ENCODE measurements at places on chromosomes 5 and 9. TPM values are rescaled to one million over a fixed set of nuclear protein-coding genes. Genes with fewer than 3 reads are reported as not detected.
A peak's percentile ranks its signal among the peaks of the same experiment; 100 is the strongest.

DNA sequence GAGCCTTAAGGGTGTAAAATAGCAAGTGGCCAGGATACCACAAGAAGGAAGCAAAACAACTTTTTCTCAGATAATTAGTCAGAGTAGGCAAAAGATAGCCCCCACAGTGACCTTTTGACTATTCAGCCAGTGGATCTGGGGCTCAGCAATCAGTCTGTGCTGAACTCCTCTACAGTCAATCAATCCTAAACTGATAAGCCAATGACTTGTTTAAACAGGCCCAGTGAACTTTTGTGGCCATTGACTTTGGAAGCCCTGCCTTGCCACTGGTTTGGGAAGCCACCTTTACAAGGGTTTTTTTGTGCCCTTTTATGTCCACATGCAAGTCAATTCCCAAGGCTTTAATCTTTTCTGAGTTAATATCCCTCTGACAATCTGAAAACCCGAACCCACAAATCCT is 1565.0 kb upstream of the WWC1 start:
- DNase-seq, result no peak

DNA sequence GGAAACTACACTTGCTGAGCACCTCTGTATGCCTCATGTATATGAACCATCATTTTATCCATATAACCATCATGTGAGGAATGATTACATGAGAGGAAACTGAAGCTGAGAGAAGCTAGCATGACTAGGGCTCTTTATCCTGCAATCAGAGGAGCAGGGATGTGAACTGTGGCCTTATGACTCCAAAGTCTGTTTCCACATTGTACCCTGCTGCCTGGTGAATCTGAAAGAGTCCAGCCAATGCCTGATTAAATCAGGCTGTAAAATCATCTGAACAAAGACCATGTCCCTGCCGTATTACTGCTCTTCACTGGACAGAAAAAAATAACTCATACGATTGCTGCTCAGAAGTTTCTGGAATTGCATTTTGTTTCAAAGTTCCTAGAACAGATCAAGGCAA is 67.0 kb downstream of the LPAR1 start:
- DNase-seq, result no peak

- DNase-seq, result no peak
Observed at GRCh38 chr9:29659014-29659413, 2085.7 kb upstream of the C9orf72 start.

GRCh38 chr9:33264003-33264472 is 470 bp downstream of the BAG1 start:
- DNase-seq, result peak; percentile 83

DNA sequence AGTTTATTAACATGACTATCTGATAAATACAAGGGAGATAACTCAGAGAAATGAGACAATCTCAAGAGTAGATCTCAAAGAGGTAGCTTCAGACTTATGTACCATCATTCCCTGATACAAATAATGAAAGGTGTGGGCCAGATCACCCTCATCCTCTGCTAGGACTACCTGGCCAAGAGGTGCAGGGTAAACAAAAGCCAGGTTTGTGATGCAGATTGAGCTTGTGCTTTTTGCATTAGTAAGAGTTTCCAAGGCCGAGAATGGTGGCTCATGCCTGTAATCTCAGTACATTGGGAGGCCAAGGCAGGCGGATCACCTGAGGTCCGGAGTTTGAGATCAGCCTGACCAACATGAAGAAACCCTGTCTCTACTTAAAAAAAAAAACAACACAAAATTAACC is 8.9 kb upstream of the SPIN1 start:
- no peak for DNase-seq

DNA sequence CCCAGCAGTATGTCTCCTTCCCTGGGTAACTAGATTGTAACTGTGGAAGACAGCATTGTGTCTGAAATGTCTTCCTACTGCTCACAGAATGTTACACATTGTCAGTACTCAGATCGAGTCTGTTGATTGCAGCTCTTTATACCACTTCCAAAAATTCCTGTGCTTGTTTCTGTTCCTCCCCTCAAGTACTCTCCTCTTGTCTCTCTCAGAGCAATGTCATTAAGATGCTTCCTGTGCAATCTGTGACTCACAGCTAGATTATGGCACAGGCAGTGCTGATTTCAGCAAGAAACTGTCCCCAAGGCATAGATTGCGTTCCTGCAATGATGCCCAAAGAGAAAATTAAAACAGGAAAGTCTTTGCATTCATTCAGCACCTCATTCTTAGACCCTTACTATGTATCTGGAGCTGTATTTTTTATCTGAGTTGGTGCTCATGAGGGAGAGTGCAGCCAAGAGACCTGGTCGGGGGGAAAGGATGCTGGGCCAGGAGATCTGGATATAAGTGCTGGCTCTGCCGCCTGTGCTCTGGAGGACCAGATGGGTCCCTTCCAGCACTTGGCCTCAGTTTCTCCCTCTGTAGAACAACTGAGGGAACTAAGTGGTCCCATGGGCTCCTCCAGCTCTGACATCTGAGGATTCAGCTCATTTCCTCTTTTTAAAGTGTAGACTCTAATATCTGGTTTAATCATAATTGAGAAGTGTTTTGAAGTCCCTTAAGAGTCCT is 40.8 kb upstream of the GNPDA1 start:
- no peak for DNase-seq

GRCh38 chr9:133881671-133882381 is 110.3 kb downstream of the VAV2 start:
- DNase-seq, result no peak

DNA sequence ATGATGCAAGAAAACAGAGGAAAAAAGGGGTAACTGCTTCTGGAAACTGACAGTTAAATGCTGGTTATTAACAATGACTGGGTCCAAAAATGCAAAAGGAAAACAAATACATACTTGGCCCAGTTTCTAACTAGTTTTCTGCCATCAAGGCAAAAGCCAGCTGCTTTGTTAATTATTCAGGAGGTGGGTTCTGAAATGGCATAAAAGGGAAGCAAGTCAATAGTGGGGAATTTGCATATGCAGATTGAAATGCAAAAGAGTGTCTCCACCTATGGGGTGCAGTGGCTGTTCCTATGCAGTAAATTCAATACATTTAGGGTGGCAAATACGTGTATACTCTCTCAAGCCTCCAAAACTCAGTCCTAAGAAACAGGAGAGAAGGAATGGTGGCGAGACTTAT is 33.4 kb downstream of the BARHL1 start:
- no peak for DNase-seq

DNA sequence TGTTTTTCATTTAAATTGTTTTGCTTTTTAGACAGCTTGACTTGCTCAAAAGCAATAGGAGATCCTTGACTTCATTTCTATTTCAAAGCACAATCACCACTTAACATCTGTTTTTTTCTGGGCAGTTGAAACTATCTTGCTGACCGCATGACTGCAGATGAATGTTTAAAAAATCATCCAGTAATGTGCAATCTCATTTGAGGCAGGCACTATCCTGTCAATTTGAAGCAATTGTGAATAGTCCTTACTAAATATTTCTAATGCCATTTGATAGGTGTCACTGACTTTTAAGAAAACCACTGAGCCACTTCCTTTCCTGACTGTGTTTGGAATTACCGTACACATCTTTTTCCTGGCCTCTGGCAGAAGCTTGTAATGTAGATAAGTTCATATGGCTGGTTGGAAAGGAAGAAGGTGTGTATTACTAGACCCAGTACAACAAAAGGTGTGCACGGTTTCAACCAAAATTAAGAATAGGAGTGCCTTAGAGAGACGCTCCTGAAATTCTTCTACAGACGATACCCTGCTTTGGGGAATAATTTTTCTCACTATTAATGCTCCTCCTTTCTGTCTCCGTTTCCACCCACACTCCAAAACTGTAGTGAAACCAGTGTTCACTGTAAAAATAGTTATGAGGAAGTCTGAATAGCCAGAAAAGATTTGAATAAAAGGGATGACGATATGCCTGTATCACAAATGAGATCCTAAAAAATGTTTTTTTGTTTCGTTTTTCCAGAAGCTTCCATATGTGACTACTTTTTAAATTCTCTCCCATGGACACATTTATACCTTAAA is 136.7 kb upstream of the MOCS2 start:
- DNase-seq, result no peak

- DNase-seq, result no peak
Observed at GRCh38 chr5:113757508-113757907, 244.0 kb downstream of the YTHDC2 start.

DNA sequence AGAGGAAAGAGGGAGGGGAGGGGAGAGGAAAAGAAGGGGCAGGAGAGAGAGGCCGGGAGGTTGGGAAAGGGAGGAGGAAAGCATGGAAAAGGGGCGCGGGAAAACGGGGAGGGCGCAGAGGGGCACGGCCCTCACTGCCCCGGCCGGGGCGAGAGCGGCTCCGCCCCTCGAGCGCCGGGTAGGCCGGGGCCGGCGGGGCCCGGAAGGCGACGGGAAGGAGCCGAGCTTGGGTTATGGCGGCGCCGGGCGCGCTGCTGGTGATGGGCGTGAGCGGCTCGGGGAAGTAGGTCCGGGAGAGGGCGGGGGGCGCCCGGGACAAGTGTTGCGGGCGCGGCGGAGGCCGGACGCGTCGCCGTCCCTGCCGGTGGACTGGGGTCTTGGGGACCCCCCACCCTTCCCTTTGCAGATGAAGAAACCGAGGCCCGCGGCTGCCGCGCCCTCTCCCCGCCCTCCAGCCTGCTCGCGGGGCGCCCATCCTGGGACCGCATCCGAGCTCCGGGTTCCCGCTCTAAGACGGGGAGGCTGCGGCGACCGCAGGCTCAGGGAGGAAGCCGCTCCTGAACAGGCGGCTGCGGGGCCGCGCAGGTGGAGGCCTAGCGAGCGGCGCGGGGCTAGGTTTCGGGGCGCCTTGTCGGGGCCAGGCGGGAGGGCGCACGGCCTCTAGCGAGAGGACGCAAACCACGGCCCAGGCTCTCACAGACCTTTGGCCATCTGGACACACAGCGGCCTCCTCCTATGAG is at the start of gene IDNK:
Gene IDNK (plus strand): TSS at position 205 of the 740 bp plus-strand sequence. CDS start 29 bp downstream, at position 234.
- peak; percentile 78 for DNase-seq

- DNase-seq, result no peak
Observed at GRCh38 chr5:23506329-23507236, 826 bp upstream of the PRDM9 start.

DNA sequence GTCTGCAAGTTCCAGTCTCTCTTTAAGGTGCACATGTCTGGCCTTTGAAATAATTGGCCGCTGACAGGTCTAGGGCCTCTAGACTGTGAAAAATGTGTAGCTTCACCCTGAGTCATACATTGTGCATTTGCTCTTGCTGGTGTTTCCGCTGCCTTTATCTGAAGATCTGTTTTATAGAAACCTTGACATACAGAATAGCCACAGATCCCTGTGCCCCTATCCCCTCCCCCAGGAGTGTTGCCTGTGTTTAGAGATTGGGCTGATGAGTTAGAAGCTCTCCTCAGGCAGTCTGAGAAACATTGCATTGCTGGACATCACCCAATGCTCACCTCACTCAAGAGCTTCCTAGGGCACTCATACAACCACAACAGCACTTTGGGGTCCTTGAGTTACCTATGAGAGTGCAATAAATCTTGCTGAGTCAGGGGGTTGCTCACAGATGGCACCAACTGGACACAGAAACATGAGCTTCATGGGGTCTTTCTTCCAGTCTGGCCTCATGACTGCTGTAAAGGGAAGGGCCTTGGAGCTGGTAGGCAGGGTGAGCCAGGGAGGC is 3.8 kb upstream of the ZNF782 start:
- no peak for DNase-seq

DNA sequence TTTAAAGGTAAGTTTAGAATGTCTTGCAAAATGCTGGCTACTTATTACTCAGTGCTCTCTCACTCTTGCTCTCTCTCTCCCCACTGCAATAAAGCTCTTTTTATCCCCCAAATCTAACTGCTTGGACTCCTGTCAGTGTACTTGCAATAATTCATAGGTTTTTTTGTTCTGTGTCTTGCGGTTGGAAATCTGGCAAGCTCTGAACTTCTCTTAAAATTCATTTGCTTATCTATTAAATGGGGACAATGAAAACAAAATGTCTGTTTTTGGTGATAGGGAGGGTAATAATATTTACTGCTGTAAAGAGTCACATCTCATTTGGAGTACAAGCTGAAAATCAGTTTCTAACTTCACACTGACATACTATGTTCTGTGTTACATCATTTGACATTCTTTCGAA is 18.7 kb upstream of the OR13D1 start:
- DNase-seq, result no peak

- no peak for DNase-seq
Observed at GRCh38 chr9:79129865-79130480, 441.8 kb upstream of the TLE4 start.

GRCh38 chr5:525916-526315 is 1.7 kb upstream of the SLC9A3 start:
- DNase-seq, result no peak

- DNase-seq, result no peak
Observed at GRCh38 chr5:96065685-96066385, 104.2 kb upstream of the ELL2 start.

DNA sequence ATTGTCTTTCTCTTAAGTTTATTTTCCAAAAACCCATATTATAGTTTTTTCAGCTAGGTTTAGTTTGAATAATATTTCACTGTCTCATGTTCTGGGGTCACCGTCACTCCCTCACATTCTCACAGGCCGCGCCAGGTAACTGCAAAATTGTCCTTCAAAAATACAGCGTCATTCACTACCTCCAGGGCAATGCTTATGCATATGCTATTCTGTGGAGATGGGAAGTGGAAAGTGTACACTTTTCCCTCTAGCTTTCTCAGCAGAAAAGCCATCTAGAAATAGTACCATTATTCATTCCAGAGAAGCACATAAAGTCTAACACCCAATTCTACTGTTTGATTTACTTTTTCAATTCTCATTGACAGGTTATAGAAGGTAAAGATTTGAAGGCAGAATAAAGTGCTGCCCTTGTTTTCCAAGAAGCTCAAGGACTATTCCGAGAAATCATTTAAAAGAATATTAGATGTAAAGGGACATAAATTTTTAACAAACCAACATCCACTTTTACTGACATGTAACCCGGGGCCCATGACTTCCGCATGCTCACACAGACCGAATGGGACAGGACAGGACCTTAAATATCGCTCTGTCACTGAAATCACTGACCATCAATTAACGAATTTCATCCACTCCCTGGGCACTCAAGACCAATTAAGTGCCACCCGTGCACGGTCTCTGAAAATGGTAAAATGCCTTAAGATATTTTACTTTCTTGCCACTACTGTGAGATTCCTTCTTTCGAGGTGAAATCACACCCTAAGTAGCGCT is 720 bp downstream of the NUDT12 start:
- DNase-seq, result no peak

DNA sequence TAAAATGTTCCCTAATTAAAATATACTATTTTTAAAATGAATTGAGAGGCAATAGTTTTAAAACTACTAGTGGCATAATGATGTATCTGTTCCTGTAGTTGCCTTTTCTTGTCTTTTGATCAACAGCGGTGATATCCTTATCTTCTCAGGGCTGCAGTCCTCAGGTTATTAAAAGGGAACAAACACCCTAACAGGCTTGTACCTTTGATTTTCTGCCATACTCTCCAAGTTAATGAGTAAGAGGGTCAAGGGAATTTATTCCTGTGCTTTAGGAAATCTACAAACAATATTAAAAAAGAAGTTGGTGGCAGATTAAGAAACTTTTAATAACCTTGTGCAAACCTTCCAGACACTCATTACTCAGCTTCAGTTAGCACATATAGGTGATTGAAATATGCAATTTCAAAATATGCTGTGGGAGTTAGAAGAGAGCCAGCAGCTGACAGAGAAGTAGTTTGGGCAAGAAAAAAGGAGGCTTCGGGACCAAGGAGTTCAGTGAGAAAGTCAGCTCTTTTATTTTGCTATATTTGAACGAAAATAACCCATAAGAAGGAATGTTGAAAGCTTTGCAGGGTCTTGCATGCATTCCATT is 81.0 kb upstream of the TLE4 start:
- DNase-seq, result no peak

OLFM1 gene
- total RNA-seq, result 17.7 TPM

GARNL3 gene
- total RNA-seq, result 17.5 TPM

MYMK gene
- total RNA-seq, result not detected

SPINK6 gene
- total RNA-seq, result 1.9 TPM

AK1 gene
- total RNA-seq, result 73.2 TPM

CDKN2B-AS1 gene
- 0.49 TPM for total RNA-seq

MYORG gene
- 3.9 TPM for total RNA-seq

All from sigmoid colon (tissue), 7 donors.